Epithelial cell of prostate (primary cell): ENCODE measurements at places on chromosomes 6 and 20.

GRCh38 chr20:56964901-56965300, 301.5 kb downstream of the BMP7 start:
- no peak for DNase-seq

GRCh38 chr20:371755-372542, 8.6 kb upstream of the TRIB3 start:
- DNase-seq: no peak

- peak; percentile 77 for DNase-seq
These were observed 197.9 kb downstream of the TFAP2C start for GRCh38 chr20:56826705-56827665.

- no peak for DNase-seq
These were observed 621.9 kb upstream of the GJE1 start for GRCh38 chr6:141510803-141511202.

GRCh38 chr20:54619181-54619580, 143.8 kb downstream of the DOK5 start:
- no peak for DNase-seq

DNA sequence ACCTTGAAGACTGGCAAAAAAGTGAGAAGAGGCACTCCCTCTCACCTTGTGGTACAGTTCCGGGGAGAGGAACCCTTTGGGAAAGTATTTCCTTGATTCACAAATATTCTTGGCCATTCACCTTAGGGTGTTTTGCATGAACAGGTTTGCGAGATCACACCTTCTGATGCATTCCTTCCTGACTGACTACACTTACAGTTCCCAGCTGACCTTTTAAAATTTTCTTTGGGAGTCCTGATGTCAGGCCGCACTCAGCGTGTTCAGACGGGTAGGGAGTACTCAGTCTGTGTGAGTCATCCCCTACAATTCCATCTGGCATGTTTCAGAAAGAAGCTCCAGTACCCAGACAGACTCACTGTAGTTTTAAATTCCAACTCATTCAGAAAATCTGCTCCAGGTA, 1.7 kb downstream of the ADGRF4 start:
- peak; percentile 99 for DNase-seq

DNA sequence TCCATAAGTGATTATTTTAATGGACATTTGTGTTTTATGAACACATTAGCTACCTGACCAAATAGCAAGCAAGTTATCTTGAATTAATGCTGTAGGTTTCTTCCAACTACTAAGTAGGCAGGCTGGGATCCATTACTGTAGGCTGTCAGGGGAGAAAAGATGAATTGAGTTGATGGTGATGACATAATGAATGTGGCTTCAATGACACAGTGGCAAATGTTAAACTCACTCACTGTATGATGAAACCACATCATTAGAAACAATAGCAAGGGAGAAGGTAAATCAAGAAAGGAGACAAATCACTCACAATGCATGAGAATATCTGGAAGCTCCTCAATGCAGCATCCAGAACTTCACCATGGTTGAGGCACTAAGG, 529.7 kb upstream of the CITED2 start:
- DNase-seq: no peak

- no peak for DNase-seq
These were observed 88.1 kb upstream of the TGM3 start for GRCh38 chr20:2207770-2208097.

GRCh38 chr20:1422753-1423152, 29.9 kb upstream of the FKBP1A start:
- DNase-seq: no peak

- no peak for DNase-seq
These were observed 620.0 kb downstream of the PKHD1 start for GRCh38 chr6:51467231-51467952.

GRCh38 chr6:81772741-81773140, 20.3 kb upstream of the TENT5A start:
- DNase-seq: peak; percentile 50

GRCh38 chr6:134437376-134437775, 119.5 kb upstream of the SGK1 start:
- no peak for DNase-seq

- no peak for DNase-seq
These were observed 690 bp downstream of the GDAP1L1 start for GRCh38 chr20:44247586-44248409.

DNA sequence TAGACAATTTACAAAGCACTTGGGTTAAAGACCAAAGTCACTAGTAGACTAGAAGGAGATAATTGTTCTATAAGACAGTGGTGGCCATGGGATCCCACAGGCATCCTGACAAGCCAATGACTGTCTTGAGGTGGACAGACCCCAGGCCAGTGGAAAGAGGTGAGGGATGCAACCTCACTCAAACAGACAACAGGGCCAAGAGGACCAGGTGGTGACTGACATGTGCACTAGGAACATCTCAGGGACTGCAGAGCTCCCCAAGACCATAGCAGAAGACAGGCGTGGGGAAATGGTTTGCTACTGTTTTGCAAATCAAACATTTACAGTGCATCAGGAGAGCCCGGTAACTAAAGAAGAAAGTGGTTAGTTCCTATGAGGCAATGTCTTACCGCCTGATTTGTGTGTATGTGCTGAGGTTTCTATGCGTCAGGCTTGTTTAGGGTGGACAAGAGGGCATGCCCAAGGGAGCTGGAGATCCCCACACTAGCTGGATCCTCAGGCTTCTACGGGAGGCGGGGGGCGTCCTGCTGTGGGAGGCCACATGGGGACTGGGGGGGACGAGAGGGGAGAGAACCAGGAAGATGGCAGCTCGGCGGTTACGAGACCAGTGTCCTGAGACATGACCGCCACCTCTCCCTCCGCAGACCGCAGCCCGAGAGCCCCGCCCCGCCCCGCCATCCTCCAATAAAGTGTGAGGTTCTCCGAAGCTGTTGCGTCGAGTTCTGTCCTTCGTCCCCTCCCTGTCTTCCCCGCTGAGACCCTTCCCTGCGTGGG, 623 bp upstream of the MRPS26 start:
- no peak for DNase-seq

- no peak for DNase-seq
These were observed 93.4 kb upstream of the SLC2A12 start for GRCh38 chr6:134145786-134146185.

- no peak for DNase-seq
These were observed 84.3 kb upstream of the MRPS10 start for GRCh38 chr6:42301986-42302385.

GRCh38 chr20:46637427-46638133, 13.7 kb downstream of the SLC13A3 start:
- DNase-seq: no peak

DNA sequence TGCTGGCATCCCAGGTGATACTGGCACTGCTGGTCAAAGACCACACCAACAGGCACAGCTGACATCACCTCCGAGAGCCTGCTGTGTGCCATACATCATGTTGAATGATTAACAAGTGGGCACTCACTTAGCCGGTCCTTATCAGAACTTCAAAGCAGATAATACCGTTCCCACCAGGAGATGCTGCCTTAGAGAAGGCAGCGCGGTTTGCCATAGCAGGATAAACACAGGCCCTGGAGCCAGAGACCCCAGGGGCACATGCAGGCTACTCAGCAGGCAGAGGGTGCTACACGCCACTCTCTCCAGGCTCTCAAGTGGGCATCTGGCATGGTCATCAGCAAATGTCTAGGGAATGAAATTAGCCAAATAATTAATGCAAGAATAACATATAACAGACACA, 86.5 kb upstream of the CST7 start:
- no peak for DNase-seq

DNA sequence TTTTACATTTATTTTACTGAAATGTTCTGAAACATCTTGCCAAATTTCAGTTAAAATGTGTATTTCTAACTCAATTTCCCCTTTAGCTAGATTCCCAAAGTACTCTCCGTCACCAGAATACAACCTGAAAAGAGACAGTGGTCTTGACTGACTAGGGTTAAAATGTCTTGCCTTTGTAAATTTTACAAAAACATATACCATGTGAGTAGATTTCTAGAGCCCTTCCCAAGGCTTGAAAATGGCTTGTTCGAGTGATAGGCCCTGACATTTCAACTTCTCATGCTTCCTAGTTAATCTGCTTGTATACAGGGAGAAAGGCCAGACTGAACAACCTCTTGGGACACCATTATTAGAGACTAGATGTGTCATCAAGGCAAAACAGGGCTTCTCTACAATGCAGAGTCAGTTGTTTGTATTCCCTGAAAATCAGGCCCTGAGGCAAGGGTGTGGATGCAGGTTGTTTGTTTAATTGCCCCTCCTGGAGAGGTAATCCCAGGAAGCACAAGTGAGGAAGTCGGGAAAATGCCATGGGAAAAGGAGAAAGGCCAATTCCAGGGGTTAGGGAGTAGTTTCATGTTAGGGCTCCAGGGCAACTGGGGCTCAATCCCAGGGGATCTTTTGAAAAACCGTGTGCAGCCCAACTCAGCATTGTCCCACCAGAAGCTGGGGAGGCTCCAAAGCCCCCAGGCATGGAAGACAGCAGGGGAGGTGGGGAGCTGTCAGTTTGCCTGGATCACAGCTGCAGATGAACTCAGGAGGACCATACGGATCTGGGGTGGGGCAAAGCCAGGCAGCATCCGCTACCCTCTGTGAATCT, 11.6 kb upstream of the TFB1M start:
- DNase-seq: no peak

DNA sequence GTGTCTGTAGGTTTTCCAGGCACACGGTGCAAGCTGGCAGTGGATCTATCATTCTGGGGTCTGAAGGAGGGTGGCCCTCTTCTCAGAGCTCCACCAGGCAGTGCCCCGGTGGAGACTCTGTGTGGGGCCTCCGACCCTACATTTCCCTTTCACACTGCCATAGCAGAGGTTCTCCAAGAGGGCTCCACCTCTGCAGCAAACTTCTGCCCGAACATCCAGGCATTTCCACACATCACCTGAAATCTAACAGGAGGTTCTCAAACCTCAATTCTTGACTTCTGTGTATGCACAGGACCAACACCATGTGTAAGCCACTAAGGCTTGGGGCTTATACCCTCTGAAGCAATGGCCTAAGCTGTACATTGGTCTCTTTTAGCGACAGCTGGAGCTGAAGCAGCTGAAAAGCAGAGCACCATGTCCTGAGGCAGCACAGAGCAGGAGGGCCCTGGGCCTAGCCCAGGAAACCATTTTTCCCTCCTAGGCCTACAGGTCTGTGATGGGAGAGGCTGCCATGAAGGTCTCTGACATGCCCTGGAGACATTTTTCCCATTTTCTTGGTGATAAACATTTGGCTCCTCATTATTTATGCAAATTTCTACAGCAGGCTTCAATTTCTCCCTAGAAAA, 253.3 kb downstream of the ERMARD start:
- DNase-seq: no peak

DNA sequence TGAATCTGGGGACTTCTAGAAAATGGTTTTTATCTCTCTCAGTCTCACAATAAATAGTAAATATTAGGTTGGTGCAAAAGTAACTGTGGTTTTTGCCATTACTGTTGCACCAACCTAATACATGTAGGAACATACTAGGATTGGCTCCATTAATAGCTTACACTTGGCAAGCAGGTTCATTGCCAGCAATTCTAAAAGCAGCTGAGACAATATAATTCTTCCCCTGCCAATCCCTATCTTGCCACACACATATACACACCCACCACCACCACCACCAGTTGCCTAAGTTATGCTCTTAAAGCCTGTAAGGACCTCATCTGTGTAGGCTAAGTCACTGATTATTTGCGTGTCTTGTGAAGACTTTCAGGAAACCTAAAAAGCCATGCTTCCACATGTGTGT, 145.1 kb downstream of the KIF16B start:
- DNase-seq: no peak

- DNase-seq: no peak
These were observed 34.0 kb upstream of the SCGN start for GRCh38 chr6:25617997-25618396.

DNA sequence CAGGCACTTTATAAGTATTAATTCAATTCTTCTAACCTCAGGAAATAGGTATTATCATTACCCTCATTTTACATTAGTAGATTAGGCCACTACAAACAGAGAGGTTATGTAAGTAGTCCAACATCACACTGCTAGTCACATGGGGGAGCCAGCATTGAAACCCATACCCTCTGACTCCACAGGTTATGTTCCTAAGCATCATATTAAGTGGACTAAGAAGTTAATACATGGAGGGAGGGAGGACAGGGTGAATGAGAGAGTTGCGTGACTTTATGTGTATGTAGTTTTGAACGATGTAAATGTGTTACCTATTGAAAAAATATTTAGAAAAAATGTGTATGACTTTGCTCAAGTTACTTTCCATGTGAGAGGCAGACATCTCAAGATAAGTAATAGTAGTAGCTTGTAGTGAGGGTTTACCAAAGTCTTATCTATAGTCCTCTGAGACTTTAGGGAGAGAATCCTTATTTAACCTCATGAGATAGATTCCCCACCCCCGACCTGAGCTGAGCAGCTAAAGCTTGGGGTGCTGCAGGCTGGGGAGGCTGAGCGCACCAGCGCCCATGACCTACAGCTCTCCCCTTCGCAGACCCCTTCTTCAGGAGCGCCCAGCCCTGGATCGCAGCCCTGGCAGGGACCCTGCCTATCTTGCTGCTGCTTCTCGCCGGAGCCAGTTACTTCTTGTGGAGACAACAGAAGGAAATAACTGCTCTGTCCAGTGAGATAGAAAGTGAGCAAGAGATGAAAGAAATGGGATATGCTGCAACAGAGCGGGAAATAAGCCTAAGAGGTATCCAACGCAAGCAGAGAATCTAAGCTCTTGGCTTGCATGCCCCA, 7.5 kb downstream of the BTN3A2 start:
- no peak for DNase-seq

- no peak for DNase-seq
These were observed 40.9 kb downstream of the CDKAL1 start for GRCh38 chr6:20575125-20575524.

DNA sequence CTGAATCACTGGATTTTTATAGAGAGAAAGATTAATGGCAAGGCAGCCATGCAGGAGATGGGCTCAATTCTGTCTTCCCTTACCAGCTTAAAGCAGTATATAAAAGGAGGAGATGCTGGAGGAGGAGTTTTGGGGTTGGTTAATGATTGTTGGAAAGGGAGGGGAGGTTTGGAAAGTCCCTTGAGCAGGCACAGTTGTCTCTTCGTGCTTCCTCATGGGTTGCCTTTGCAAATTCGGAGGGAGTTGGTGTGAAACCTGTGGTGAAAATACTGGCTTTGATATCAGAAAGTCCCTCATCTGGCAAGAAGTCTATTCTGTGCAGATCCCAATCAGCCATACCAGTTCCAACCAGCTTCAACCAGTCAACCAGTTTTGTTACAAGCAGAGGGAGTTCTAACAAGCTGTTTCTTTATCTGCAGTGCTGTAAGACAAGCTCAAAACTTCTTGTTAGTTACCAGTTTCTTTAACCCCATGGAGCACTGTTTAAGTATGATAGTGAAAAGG, 107.0 kb downstream of the HIVEP1 start:
- DNase-seq: no peak

DNA sequence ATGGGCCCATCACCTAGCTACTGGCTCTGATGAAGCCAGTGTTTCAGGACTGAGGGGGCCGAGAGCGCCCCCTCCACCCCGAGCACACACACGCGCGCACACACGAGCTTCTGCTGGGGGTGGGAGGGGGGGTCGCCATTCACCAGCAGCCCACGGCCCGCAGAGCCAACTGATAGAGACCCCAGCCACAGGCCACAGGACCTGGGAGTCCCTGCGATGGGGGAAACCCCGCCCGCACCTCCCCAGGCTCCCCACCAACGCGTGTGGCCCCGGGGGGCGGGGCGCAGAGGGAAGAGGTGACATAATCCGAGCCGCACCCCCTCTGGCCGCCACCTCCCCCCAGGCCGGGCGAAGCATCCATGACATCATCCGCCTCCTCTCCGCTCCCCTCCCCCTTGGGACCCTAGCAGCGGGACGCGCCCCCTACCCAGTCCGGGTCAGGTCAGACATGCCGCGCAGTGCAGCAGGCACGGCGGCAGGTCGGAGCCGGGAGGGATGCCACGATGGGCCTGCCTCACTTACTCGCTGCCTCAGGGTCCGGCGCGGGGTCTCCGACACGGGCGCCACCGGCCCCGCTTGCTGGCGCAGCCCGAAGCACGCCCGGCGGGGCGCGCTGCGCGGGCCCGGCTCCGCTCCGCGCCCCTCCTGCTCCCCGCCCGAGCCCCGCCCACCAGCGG, at the start of gene LZTS3:
Gene LZTS3, minus strand, starts transcription at position 617 of the 677 bp plus-strand sequence. CDS start 6,386 bp downstream, outside the sequence.
- DNase-seq: no peak
